ENCODE measurements at places on chromosomes 1 and 21. TPM values are rescaled to one million over a fixed set of nuclear protein-coding genes. Genes with fewer than 3 reads are reported as not detected.

OR14K1 gene
- total RNA-seq, result not detected

FMO3 gene
- total RNA-seq, result not detected

KRTAP12-2 gene
- total RNA-seq, result not detected

KIAA1614 gene
- 1.9 TPM for total RNA-seq

LHX8 gene
- under 0.01 TPM for total RNA-seq
